ENCODE measurements at places on chromosomes 5 and 9.

- no peak for DNase-seq
These were observed 78.8 kb upstream of the MAST4 start for GRCh38 chr5:66517351-66517750.

GRCh38 chr9:129027685-129028191, 393 bp downstream of the SH3GLB2 start:
- DNase-seq = no peak

GRCh38 chr5:171790408-171790807, 4.8 kb downstream of the SMIM23 start:
- DNase-seq = no peak

DNA sequence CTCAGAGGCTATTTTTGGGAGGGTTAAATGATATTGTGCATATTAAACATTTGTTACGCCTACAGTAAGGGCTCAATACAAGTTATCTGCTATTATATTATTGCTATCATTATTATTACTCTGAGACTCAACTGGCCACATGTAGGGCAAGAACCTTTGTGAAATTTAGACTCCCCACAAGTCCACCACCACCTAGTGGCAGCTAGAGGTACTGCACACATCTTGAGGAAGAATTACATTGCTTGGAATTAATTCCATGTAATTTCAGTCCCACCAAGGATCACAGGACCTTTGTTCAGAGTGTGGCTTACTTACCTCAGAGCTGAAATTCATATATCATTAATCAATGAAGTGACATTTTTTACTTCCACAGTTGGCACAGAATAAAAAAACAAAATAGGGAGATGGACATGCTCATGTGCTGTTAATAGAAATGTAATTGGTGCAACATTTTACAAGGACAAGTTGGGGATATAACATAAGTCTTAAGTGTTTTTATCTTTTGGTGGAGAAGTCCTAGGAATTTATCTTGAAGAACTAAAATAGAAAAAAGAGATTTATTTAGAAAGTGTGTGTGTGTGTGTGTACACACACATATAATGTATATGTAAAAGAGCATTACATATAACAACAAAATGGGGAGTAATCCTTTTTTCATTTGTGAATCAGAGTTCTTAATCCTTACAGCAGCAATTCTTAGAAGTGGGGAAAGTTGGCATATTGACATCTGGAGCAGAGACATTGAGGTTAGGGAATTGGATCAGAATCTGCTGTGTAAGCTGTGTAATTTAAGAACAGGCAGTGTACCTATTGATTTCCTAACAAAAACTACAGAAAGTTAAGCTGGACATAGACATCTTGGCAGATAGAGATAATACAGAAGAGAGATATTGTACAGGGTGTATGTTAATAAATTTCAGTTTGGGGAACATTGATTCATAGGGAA, 11.2 kb downstream of the MSANTD3 start:
- DNase-seq = no peak

DNA sequence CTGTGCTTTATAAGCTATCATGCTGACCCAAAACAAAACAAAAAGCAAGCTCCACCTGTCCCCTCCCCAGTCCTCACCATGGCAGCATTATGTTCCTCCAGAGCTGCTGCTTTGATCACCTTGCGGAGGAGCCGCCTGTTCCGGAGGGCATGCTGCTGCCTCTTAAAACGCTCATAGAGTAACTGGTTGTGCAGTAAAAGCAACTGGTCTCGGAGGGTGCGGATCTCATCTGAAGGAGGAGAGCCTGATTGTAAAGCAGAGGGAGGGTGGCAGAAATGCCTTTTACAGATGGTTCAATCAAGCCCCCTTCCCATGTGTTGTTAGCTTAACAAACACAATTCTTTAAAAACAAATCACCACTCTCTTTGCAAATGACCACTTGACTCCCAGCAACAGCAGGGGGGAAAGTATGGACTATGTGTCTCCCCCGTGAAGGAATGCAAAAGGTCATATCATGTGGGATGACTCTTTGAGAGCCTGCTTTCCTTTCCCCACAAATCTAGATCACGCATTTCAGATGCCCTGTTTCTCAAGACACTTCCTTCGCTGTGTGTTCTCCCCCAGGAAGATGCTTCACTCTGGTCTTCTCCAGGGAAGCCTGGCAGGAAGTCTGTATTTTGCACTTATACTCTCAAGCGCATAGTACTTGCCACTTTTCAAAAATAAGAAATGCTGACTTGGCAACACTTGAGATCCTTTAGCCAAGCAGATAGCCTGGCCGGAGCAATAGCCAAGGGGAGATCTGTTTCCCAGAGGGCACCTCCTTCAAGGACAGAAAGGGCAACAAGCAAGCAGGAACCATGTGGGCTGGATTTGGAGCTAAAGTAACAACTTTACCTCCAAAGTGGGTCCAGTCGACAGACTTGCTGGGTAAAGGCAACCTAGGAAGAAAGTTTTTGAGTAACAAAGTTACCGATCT, 25.1 kb downstream of the SPACA9 start:
- DNase-seq = no peak

GRCh38 chr5:62457071-62457470, 44.5 kb downstream of the IPO11 start:
- DNase-seq = no peak

DNA sequence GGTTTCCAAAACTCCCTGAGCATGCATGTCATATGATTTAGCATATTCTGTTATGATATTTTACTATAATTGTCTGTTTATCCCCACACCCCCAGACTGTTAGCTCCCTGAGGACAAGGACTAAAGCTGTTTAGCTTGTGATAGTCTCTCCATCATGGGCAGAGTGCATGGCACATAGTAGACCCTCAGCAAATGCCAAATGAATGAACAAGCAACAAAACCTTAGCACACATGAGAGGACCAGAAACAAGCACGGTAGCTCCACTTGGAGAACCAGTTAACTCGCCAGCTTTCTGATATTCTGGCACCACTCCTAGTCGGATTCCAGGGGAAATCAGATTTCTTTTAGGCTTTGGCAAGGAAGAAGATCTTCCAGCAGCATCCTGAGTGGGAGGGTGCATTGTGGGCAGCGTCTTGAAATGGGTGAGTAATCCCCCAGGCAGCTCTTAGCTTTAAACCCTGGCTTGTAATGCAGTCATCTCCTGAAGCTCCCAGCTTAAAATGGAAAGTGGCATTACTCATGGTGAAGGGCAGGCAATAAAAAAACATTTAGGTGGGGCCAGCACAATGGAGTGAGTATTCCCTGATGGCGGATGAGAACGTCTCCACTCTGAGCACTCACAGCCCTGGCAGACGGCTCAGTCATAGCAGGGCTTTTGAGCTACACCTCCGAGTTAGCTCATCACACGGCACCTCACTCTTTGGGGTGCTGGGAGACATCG, 41.1 kb downstream of the FGF1 start:
- no peak for DNase-seq

- DNase-seq = no peak
These were observed 79.5 kb upstream of the NFIL3 start for GRCh38 chr9:91502913-91503672.

DNA sequence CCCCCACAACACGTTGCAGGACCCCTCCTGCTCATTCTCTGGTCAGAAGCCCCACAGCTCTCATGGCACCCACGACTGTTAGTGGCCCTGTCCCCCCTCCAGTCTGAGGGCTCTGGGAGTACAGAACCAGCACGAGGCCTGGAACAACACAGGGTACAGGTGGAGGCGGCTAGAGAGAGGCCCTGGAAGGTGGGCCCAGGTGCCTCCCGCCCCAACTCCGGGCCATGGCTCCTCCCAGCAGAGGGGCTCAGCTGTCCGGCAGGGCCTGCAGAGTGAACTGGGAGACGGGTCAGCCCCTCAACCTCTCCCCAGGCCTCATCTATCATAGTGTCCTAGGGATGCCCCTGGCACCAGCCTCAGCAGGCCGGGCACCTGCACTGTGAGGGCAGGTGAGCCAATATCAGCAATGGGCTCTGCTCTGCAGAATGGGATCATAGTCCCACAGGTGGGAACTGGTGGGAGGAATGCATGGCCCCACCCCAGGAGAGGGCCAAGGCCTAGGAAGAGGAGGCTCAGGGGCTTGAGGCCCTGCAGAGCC, 58.6 kb downstream of the BARX1 start:
- DNase-seq = no peak

- DNase-seq = no peak
These were observed 11.5 kb downstream of the PRRC2B start for GRCh38 chr9:131405428-131405827.

DNA sequence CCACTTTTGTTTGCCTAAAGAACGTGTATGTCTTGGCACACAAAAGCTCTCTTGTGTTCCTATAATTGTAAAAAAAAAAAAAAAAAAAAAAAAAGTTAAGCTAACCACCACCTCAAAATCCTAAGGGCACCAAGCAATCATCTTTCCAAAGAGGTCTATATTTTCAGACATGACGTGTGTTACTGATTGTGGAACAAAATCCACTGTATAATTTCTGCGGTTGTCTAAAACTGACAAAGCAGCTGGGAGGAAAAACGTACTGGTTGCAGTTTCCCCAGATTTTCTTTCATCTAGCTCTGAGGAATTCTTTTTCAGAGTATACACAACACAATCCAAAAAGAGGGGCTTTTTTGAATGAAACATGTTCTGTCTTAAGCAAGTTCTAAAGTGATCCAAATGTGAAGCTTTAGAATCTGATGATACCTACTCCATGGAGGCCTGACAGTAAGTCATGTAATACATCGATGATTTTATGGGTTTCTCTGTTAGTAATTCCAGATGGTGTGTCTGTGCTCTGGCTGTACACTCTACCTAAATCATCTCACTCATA, 375.6 kb upstream of the NUDT12 start:
- DNase-seq = no peak

DNA sequence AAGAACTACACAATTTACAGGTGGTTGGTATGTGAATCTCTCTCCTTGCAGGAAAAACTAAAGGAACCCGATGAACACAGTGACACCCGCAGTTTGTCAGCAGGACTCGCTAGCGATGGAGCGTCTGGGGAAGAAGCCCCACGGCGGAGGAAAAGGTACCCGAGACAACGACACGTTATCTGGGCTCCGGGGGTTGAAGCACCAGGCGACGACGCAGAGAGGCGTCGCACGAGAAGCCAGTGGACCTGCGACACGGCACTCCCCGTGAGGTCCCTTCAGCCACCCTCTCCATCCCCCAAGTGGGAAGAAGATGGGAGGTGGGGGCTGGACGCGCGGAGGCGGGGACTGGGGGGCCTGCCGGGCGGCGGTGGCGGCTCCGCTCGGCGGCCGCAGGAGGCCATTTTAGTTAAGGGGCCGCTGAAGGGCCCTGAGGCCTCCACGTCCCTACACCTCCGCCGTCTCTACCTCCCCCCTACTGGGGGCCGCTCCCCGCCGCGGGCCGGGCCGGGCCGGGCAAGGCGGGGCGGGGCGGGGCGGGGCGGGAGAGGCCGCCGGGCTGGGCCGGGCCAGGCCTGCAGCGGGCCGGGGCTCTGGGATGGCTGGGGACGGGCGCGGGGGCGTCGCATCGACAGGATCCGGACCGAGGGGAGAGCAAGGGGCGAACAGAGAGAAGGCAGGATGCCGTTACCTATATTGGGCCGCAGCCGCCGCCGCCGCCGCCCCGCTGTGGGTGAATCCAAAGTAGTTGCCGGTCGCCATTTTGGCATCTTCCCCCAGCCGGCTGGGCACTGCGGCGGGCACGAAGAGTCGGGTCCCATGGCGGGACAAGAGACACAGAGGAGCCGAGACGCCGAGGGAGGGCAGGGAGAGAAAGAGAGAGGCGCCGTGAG, 754 bp downstream of the ZFR start:
- DNase-seq = peak; percentile 64

- DNase-seq = no peak
These were observed 32.0 kb upstream of the SPTLC1 start for GRCh38 chr9:92147030-92147851.

DNA sequence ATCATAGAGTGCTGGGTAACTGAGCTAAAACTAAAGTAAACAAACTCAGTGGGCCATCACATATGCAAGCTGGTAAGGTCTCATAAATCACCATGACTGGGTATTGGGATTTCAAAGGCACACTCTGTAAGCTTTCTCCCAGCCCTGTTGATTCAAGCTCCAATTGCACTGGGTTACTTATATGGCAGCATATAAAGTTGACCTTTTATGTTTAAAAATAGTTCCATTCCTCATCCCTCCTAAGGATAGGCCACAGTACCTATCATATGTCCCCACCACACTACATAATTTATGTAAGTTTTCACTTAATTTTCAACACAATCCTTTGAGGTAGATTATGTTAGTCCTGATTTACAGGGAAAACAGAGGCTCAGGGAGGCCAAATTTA, 438.4 kb downstream of the RAB3C start:
- no peak for DNase-seq

- no peak for DNase-seq
These were observed 40.0 kb downstream of the PTGES start for GRCh38 chr9:129712634-129713401.

DNA sequence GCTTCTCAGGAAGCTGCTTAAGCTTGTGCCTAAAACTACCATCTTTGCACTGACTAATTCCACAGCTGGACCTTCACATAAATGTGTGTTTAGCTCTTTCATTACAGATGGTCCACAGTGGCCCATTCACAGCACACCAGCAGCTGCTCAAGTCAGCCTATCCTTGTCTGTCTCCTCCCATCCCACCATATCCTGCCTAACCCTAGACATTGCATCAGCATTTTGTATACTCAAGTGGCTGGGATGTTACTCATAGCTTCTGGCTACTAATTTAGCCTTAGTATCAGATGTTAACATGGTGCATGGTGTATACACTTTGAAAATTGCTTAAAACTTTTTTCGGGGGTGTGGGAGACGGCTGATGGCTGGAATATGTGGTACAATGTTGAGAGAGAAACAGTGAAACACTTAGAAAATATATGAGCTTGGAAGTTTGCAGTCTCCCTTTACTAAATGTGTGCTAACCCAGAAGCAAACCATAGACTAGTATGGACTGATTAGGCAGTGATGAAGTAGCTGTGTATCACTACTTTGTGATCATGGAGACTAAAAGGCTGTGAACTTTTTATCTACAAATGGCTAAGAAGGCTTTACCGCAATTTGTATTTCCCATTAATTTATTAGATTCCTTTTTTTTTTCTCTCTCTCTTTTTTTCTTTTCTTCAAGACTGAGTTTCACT, 83.1 kb downstream of the JMY start:
- DNase-seq = no peak

- no peak for DNase-seq
These were observed 1399.2 kb upstream of the CDH6 start for GRCh38 chr5:29794141-29794787.

GRCh38 chr9:83477571-83477970, 60.6 kb downstream of the FRMD3 start:
- no peak for DNase-seq

DNA sequence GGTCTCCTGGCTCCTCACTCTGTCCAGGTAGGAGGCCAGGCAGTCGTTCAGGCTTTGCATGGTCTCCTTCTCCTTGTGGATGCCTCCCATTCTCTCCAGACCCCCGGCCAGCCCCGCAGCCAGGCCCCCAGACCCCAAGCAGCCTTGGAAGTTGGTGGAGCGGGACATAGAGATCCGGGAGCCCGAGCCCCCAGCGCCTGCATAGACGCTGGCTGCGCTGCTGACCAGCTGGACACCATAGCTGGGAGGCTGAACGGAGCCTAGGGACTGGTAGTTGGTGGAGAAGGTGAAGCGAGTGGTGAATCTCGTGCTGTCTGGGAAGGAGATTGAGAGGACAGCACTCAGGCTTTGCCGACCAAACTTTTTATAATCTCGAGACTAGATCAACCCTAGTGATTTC, 35.9 kb downstream of the FOXI1 start:
- no peak for DNase-seq

GRCh38 chr5:44387921-44388320, 1.3 kb downstream of the FGF10 start:
- DNase-seq = no peak

GRCh38 chr5:141740885-141741284, 58.9 kb upstream of the ARAP3 start:
- DNase-seq = no peak
